ENCODE measurements at places on chromosomes 2 and 18.

DNA sequence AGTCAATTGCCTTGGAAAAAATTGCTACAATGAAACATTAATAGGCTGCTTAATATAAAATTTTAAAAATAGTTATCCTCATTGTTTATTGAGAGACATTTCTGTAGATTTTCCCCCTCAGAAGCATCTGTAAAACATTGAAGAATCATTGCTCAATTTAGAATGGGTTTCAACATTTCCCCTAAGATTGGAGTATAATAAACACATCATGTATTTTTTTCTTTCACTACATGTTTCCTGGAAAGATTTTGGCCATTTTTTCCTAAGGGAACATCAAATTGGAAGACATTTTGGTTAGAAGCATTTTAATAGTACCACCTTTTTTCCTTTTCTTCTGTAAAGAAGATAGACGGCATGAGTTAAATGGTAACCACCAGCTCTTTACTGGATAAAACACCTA is 443.2 kb upstream of the SPHKAP start:
- no peak for DNase-seq

DNA sequence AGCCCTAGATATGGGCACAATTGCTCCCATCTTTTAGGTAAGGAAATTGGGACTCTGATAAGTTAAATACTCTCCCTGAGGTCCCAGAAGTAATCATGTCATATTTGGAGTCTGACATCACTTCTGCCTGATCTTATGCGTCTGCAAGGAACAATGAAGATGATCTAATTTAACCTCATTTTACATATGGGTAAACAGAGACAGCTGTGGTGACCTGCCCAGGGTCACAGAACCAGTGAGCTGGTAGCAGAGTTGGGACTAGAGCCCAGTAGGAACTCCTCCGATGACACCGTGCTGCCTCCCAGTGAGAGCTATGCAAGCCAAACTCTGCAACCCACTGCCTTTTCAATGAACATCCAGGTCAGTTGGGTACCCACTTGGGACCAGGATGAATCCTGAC is 17.8 kb downstream of the CTAGE1 start:
- DNase-seq: no peak

DNA sequence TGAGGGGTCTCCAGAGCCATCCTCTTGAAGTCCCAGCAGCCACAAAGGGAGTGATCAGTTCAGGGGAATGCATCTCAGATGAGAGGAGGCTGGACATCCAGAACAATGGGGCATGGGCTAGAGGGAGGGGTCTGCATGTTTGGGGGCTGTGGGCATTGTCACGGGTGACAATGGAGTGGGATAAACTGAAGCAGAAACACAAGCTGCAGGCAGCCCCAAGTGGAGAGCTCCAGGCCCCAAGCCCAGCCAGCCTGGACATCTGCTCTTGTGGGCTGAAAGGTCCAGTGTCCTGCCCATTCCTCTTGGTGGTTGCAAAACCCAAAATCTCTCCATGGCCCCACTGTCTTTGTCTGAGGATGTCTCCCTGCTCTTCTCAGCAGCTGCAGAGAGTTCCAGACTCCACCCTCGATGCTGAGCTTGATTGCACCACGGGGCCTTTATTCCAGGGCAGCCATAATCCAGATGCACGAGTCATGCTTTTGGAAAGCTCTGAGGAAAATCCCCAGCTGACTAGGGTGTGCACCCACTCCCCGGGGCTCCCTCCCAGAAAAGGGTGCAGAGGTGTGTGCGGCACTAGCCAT is 149.4 kb downstream of the TNS1 start:
- no peak for DNase-seq

DNA sequence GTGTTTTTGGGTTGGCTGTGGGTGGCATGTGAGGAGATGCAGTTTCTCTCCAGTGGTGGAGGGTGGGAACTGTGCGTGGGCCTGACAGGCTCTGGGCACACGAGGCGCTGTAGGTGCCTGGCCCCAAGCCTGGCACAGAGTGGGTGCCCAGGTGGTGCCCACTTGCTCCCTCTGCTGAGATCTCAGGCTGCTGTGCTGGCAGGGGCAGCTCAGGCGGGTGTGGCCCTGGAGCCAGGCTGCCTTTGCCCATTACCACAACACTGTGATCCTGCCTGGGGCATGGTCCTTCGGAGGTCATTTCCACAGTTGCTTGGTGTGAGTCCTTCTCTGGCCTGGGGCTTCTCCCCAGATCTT is 20.4 kb downstream of the TSHZ1 start:
- no peak for DNase-seq

GRCh38 chr2:66561645-66562303 is 126.8 kb downstream of the MEIS1 start:
- DNase-seq: no peak

GRCh38 chr18:48902023-48902855 is 48.5 kb downstream of the SMAD7 start:
- no peak for DNase-seq

GRCh38 chr2:27407798-27408491 is 1.4 kb downstream of the PPM1G start:
- peak; percentile 33 for DNase-seq

DNA sequence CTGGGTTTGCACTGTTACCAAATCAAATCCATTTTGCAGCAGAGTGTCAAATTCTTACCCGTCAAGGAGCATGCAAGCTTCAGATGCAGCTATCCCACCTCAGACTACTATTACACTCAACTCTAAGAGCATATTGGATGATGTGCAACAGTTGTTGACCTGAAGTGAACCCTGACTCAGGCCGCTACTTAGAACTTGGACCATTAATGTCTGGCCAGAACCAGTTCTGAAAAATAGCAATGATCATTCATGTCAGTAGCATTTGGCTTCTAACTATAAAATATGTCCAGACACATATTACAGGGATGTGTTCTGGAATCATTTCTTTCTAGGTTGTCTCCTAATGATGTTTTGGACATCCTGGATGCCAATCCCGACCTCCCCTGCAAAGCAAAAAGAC is 135.5 kb upstream of the PKDCC start:
- no peak for DNase-seq

- no peak for DNase-seq
Measured at GRCh38 chr2:184879671-184880070, 281.3 kb downstream of the ZNF804A start.

GRCh38 chr2:36516136-36516870 is 81.7 kb downstream of the FEZ2 start:
- DNase-seq: no peak

GRCh38 chr2:205367331-205367935 is 314.9 kb upstream of the NRP2 start:
- DNase-seq: no peak

- no peak for DNase-seq
Measured at GRCh38 chr2:40240070-40240469, 211.8 kb downstream of the SLC8A1 start.

- DNase-seq: no peak
Measured at GRCh38 chr2:26522325-26522724, 44.4 kb upstream of the OTOF start.

GRCh38 chr2:222311319-222311977 is 12.7 kb upstream of the PAX3 start:
- DNase-seq: no peak

- no peak for DNase-seq
Measured at GRCh38 chr2:164739966-164740365, 101.7 kb downstream of the COBLL1 start.

GRCh38 chr18:493986-494983 is 6.2 kb downstream of the COLEC12 start:
- DNase-seq: no peak

GRCh38 chr2:73072129-73072395 is 550 bp upstream of the SFXN5 start:
- peak; percentile 45 for DNase-seq

DNA sequence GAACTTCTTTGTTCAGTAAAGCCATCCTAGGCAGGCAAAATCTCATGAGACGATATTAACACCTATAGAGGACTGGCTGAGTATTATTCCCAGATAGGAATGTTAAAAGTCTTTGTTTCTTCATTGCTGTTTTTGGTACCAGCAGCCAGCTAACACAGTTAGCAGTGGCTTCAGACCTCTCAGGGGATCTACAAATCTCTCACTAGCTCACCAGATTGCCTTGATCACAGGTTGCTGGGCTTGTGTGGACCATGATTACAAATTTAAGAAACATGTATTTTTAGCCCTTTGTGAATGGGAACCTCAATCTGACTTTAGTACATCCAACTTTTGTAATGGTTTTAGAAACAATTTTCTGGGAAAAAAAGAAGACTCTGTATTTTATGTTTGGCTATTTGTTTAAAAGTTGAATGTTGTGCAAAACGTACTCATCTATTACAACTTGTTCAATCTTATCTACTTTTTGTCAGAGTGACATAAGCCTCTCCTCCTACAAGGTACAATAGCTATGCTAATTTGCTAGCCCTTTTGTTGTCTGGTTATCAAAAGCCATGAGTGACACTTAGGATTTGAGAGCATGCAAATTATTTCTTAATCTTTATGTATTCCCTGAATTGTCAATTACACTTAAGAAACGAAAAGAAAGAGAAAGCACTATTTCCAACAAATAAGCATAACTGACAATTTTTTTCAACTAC is 693.1 kb downstream of the ERBB4 start:
- DNase-seq: no peak

GRCh38 chr18:64082054-64082453 is 66.8 kb downstream of the LINC00305 start:
- no peak for DNase-seq

DNA sequence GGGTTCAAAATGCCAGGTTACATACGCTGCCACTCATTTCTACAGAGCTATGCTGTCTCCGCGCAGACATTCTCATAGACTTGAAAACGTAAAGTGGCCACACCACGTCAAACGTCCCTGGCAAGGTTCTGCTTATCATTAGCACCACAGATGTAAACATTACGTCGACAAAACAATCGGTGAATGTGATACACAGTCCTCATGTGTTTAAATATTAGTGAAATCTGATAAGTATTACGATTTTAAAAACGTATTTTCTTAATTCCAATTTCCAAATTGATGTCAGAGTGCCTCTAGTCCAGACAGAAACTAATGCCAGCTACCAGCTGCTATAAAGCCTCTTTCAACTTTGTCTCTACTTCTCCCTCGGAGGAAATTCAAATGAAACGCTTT is 1.2 kb downstream of the STK17B start:
- no peak for DNase-seq

DNA sequence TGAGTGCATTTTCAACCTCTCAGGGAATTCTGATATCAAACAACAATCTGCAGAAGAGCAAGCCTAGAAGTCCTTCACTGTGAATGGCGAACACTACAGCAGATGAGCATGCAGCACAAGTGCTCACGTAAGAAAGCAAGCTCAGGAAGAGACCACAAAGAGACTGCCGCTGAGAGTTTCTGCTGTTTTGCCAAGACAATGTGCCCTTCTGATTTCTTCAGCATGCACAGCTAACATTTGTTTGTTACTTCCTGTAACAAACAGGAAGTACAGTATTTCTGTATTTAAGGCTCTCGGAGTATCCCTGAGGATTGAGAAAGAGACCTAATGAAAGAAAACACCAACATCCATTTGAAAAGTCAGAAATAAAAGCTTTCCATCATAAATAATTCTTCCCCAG is 45.9 kb downstream of the MBOAT2 start:
- no peak for DNase-seq

DNA sequence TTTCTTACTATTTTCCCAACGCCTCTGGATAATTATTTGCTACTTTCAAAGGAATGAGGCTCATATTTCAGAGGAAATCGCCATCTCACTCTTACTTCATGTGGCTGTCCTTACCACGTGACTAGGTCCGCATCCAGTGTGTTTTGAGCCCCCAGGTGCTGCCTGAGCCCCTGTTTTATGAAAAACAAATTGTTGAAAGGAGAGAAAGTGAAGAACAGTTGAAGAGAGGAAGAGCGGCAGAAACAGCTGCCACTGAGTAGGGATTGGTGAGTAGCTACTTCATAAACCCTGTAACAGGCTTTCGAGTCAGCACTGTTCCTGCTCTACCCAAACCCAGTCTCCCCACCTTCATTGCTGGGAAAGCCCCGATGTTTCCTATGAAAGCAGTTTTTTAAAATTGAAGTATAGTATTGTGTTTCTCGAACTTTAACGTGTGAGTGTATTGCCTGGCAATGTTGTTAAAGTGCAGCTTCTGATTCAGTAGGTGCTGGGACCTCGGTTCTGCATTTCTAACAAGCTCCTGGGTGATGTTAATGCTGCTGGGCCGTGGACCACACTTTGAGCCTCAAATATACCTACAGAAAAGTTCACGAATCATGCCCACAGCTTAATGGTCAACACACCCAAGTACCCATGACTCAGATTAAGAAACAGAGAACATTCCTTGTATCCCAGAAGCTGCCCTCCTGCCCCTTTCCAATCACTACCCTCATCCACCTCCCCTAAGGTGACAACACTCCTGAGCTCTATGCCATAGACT is 39.7 kb downstream of the TMEM177 start:
- DNase-seq: no peak

GRCh38 chr2:237509151-237509550 is 22.1 kb downstream of the MLPH start:
- no peak for DNase-seq

- DNase-seq: peak; percentile 61
Measured at GRCh38 chr2:113406114-113406513, 31.4 kb upstream of the ZNG1B start.

DNA sequence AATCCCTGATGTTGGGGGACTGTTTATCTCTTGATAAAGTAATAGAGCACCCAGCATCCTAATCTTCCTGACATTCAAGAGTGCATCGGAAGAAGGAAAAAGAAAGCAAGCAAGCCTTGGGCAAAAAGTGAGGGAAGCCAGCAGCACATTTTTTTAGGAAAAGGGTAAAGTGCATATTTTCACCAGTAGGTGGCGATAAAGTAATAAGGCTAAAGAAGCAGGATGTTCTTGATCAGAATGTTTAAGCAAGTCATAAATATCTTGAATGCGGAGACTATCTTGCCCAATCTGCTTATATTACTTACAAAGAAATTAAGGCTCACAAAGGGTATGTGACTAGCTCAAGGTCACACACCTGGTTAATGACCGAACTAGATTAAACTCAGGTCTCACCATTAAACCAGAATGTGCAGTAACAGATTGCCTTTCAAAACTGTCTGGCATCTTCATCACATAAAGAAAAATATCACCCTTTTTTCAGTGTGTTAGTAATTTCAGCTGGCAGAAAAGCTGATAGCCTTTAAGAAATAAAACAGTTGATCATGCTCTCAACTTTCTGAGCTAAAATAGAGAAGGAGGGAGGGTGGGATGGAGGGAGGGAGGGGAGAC is 83.8 kb downstream of the VIT start:
- peak; percentile 52 for DNase-seq

GRCh38 chr2:29567906-29568520 is 353.4 kb downstream of the ALK start:
- DNase-seq: no peak
